DND-41 (cell line): ENCODE measurements at places on chromosomes 11 and 22.

DNA sequence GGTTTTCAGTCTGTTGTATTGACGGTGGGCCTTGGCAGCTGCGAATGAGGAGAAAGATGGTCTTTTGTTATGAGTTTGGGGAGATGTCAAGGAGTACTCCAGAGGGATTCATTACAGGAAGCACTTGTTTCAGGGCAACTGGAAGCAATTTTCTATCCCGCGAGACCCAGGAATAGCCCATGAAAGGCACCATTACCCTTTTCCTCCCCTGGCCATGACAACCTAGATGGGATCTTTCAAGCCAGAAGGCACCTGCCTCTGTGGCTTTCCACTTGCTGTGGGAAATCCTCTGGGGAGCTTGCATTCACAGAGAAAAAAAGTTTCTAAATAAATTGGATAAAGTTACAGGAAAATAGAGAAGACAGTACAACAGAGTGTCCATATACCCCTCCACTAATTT is 2.7 kb downstream of the ZNF215 start:
- DNase-seq = no peak

- peak; percentile 53 for DNase-seq
Measured at GRCh38 chr11:18802381-18803257, 11.0 kb upstream of the PTPN5 start.

DNA sequence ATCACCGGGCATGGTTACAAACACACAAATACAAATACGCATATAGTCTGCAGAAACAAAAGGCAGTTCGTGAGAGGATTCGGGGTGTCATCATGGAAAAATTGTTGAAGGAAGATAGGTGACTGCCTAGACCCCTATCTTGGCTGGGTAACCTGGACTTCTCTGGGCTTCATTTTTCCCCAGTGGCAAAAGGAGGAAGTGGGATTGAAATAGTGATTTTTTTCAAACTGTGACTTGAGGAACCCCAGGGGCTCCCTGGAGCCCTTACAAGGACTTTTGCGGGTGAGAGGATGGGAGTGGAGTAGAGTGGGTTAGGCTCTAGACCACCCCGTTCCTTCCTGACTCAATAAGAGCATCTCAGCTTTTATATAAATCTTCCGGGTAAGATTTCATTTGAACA is 1.0 kb upstream of the ELF5 start:
- DNase-seq = no peak

DNA sequence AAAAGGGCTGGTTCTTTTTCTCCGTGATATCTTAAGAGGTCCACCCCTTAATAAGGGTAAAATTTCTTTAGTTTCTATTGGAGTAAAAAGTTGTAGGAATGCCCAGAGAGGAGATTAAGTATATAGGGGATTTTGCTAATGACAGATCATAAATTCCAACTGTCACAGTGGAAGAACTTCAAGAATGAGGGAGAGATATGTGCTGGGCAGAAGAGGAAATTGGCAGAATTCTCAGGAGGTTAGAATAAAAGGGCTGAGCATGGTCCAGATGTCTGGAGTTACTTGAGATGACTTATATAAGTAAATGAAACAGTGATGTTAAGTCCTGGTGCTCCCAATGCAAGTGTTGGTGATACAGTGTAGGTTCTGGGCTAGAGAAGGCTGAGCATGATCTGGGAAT is 417.6 kb upstream of the ARHGAP42 start:
- DNase-seq = no peak

GRCh38 chr11:2699185-2699530 is 636 bp downstream of the KCNQ1OT1 start:
- DNase-seq = peak; percentile 23

GRCh38 chr11:819129-819931 is 616 bp downstream of the PNPLA2 start:
- DNase-seq = peak; percentile 93

DNA sequence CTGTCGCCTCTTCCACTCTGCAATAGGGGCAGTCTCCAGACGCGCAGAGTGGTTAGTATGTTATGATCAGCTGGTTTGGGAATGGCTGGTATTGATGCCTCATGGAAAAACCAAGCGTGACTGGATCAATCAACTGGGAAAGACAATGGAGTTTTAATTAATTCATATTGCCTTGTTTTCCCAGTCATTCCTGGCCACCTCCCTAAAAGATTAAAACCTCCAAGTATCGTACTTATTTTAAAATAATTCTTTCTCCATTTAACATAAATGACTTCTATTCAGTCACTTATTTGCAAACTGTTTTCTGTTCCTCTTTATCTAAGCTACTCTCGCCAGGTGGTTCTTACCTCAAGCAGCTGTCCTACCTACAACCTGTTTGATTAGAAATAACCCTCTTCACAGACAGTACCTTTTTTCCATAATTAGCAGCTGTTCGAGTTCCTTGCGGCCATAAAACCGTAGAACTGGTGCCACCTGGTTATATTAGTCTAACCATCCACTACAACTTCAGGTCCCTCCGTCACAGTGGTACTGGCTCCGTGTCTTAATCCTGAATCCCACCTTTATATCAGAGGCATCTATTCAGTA is 898 bp downstream of the ZNF215 start:
- peak; percentile 10 for DNase-seq

- DNase-seq = no peak
Measured at GRCh38 chr22:39947220-39948216, 12.7 kb upstream of the TMA7B start.

- no peak for DNase-seq
Measured at GRCh38 chr22:40153192-40153591, 24.5 kb upstream of the TNRC6B start.

DNA sequence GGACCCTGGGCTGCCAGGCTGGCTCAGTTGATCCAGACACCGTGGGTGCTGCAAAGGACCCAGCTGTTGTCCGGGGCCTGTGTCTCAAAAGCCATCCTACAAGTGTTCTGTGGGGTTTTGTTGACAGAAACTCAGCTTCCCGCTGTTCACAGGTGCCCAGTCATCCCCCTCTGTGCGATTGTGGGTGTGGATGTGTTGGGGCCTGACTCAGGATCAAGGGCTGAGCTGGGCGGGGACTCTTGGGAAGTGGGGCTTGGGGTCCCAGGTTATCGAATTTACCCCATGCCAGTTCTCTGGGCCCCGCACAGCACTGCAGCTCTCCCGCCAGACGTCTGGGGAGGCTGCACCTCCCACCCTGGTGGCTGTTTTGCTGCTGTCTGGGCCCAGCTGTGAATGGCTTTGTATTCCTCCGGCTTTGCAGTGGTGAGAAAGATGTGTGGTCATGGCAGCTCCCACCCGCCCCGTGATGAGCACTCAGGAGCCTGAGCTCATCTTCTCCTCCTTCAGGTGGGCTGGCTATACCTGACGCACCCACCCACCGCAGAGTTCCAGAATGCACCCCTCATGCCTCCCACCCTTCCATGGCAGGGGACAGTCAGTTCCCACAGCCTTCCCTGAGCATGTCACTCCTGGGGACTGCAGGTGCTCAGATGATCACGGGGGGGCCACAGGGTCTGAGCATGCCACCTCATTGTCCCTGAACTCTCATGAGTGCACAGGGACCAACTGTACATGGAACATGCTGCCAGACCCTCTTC is 3.6 kb upstream of the AP2A2 start:
- no peak for DNase-seq

DNA sequence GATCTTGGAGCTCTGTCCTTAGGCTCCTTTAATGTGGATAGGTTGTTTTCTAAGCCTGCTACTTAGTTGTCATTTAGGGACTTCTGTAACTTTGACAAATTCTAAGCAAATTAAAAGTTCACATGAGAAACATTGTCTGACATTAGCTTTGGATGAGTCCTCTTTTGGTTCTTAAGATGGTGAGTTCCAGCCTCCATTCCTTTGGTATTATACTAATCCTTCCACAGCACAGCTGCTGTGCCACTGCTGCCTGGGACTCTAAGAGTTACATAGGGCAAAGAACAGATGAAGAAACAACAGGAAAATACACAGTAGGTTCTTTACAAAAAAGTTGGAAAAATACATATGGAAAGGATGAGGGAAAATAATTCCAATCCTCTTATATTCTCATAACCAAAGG is 25.3 kb upstream of the PIK3C2A start:
- DNase-seq = no peak

- DNase-seq = no peak
Measured at GRCh38 chr22:44505796-44506354, 7.8 kb upstream of the RTL6 start.

- no peak for DNase-seq
Measured at GRCh38 chr11:110988671-110989070, 256.9 kb upstream of the POU2AF2 start.

DNA sequence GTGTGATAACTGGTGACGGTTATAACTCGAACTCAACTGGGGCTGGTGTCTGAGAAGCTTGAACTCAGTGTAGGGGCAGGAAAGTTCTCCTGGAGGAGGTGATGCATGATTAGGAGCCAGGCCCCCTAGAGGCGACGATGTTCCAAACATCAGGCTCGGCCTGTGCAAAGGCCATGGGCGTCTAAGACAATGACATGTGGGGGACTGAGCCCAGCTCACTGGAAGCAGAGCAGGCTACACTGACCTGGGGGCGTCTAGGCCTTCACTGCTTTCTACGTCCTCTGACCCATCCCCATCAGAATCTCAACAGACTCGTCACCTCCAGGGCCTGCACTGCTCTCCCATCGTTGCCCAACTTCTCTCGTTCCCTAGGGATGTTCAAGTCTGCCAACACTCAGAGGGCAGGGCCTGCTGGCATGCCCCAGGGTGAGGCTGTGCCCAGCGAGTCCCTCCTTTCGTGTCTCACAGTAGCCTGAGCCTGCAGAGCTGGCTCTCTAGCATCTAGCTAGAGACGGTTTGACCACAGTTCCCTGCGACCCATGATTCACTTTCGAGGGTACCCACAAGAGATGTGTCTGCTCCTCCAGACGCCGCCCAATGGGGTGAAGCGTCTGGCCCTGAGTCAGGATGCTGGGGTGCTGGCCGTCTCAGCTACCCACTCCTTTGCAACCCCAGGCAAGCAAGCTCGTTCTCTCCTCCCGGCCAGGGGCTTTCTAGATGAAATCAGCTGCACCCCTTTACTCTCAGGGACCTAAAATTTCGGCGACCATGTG is 1.1 kb upstream of the ATG16L2 start:
- peak; percentile 82 for DNase-seq

DNA sequence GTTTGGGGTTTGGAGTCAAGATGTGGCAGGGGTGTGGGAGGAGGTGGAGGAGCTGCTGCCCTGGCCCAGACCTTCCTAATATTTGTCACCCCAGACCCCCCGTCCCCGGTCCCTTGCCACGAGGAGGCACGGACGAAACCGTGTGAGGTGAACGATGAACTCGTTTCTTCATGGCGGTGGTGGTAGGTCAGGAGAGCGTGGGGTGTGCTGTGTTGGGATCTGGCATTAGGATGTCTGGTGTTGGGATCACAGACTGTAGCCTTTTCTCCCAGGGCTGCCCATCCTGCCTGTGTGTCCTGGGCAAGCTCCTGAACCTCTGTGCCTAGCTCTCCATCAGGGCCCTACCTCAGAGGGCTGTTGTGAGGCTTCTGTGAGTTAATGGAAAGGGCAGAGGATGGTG is 8.4 kb downstream of the MAPK8IP2 start:
- DNase-seq = no peak

DNA sequence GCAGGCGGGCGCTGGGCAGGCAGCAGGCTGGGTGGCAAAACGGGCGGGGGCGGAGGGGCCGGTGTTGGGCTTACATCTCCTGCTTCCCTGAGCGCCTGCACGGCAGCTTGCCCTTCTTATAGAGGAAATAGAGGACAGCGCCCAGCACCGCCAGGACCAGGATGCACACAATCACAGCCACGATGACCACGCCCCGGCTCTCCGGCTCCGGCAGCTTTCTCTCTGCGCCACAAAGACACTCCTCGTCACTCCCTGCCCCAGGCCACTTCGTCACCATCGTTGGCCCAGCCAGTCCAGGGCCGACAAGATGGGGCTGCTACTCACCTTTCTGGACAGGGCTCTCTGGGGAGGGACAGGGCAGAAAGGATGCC is 6.3 kb downstream of the MCAM start:
- no peak for DNase-seq

DNA sequence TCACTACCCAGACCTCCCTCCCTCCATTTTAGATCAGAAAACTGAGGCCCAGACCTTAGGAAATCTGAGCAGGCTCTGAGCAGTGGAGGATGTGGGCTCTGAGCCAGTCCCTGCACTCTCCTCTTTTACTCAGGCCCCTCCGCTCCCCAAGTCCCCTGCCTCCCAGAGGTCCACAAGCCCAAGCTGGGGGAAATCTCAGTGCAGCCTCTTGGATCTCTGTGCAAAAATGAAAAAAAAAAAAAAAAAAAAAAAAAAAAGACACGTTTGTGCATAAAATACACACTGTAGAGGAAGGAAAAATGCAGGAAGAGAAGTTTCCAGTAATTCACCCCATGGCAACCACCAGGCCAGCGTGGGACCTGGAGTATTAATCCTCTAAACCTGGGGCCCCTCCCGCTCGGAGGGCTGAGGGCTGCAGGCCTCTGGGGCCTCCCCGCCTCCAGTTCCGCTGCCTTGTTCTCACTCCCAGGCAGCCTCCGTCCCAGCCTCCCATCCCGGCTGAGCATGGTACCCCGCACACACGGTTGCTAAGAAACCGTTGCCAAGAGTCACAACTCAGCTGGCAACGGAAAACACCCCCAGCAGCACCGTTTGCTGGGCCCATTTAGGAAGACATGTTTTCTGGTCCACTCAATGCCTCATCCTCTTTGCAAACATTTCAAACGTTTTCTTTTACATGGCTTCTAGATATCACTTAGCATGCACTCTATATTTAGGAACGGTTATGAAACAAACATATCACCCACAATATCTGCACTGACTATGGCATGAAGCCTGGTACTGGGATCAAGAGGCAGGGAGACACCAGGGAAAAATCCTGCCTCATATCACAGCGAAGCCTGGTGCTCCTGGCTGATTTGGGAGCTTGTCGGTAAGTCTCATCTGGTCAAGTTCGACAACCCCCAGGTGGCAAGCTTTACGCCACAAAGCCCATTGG is 227.5 kb downstream of the CTTN start:
- DNase-seq = no peak

DNA sequence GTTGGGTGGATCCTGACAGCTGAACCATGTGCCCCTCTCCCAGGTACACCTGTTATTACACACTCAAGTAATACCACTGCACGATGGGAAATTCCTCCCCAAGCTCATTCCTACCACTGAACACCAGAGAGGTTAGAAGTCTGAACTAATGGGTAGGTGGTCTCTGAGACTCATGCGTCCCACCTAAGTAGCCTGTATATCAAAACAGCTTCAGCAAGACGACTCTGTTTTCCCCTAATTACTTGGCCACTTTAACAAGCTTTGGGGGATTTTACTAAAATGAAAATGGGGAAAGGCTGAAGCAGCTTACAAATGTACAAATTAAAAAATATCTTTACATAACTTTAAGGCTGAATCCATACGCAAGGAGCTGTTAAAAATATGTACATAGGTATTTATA is 29.4 kb downstream of the LGR4 start:
- no peak for DNase-seq

GRCh38 chr11:65918211-65919140 is at the start of gene C11orf68:
TSS of gene C11orf68 (minus strand) at chr11:65919062. CDS start at chr11:65919031, 31 bp downstream.
- DNase-seq = no peak

- DNase-seq = no peak
Measured at GRCh38 chr11:70477176-70477575, 78.8 kb downstream of the CTTN start.

GRCh38 chr11:66068154-66068821 is 1.8 kb upstream of the PACS1 start:
- peak; percentile 80 for DNase-seq
